ENCODE measurements at places on chromosomes 2 and 18.

GRCh38 chr2:9740382-9741073 lies 102.7 kb upstream of the TAF1B start:
- no peak overlapping the region for H3K27ac ChIP-seq
- no peak for DNase-seq
- H3K4me1 ChIP-seq, result peaks cover 37% of the 10 kb centered on the region
- H3K36me3 ChIP-seq, result no peaks in the 10 kb centered on the region
- no peaks in the 10 kb centered on the region for H3K27me3 ChIP-seq

DNA sequence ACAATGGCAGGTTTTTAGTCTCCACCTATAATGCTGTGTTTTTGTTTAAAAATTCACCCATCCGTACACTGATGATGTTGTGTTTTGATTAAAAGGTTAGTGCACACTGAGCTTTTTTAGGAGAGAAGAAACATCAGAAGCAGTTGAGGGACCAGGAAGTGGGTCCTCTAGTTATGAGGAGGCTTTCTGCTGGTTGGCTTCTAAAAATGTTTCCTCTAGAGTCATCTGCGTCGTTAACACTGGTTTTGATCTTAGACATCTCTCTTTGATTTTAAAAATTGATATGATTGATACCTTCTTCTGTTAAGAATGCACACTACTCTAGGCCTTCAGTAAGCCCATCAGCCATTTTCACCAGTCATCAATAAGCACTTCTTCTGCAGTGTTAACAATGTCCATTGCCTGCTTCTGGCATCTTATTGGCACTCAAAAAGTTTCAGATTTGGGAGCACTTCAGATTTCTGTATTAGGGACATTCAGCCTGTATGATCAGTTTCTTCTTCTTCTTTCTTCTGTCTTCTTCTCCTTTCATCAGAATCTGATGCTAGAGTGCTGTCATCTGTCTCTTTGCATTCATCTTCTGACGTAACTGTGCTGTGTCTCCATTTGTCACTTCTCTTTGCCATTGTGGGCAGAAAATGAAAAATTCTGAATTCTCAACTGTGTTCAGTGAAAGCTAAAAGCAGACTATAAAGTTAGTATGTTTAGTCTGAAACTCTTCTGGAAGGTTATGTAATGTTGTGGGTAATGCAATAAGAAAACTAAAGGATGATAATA lies 56.3 kb downstream of the PHLPP1 start:
- no peaks in the 10 kb centered on the region for H3K4me1 ChIP-seq
- H3K36me3 ChIP-seq, result no peaks in the 10 kb centered on the region
- no peak overlapping the region for H3K4me3 ChIP-seq
- no peak overlapping the region for H3K27ac ChIP-seq
- no peaks in the 10 kb centered on the region for H3K27me3 ChIP-seq

- H3K27ac ChIP-seq, result no peak overlapping the region
- H3K4me1 ChIP-seq, result no peaks in the 10 kb centered on the region
- H3K36me3 ChIP-seq, result no peaks in the 10 kb centered on the region
- H3K27me3 ChIP-seq, result no peaks in the 10 kb centered on the region
Observed at GRCh38 chr18:11518788-11519685, 90.4 kb upstream of the SLC35G4 start.

- DNase-seq, result no peak
- no peak overlapping the region for H3K27ac ChIP-seq
- no peak overlapping the region for H3K4me3 ChIP-seq
- no peaks in the 10 kb centered on the region for H3K36me3 ChIP-seq
- no peaks in the 10 kb centered on the region for H3K4me1 ChIP-seq
Observed at GRCh38 chr2:20934236-20934635, 109.6 kb downstream of the APOB start.

GRCh38 chr2:197871780-197872456 lies 67.5 kb downstream of the PLCL1 start:
- H3K27me3 ChIP-seq, result no peaks in the 10 kb centered on the region
- no peak for DNase-seq
- no peaks in the 10 kb centered on the region for H3K36me3 ChIP-seq

GRCh38 chr2:3705782-3706181 lies 2.4 kb downstream of the DCDC2C start:
- no peaks in the 10 kb centered on the region for H3K36me3 ChIP-seq
- no peak overlapping the region for H3K4me3 ChIP-seq
- no peaks in the 10 kb centered on the region for H3K27me3 ChIP-seq
- no peak for DNase-seq
- no peaks in the 10 kb centered on the region for H3K4me1 ChIP-seq

- H3K4me1 ChIP-seq, result no peaks in the 10 kb centered on the region
- DNase-seq, result no peak
- H3K4me3 ChIP-seq, result no peak overlapping the region
- no peaks in the 10 kb centered on the region for H3K36me3 ChIP-seq
- H3K27me3 ChIP-seq, result no peaks in the 10 kb centered on the region
- H3K27ac ChIP-seq, result no peak overlapping the region
Observed at GRCh38 chr2:137921105-137921880, 43.0 kb upstream of the HNMT start.

- H3K4me3 ChIP-seq, result no peak overlapping the region
- H3K4me1 ChIP-seq, result peaks cover 27% of the 10 kb centered on the region
- no peaks in the 10 kb centered on the region for H3K27me3 ChIP-seq
- no peak overlapping the region for H3K27ac ChIP-seq
- H3K36me3 ChIP-seq, result peaks cover 10% of the 10 kb centered on the region
Observed at GRCh38 chr2:46967990-46968647, 52.5 kb upstream of the MCFD2 start.

Data from natural killer cell (primary cell).